Activated T-helper 1 cell treated with anti-CD3 and anti-CD28 coated beads, Interleukin-12 subunit alpha, Interleukin-12 subunit beta, Interleukin-2, Interleukin-4 antibody, amounts not matched to agents 30 ng/mL and 10 ng/mL and 1 ng/mL, durations not matched to agents 14 hours and 24 hours and 36 hours (primary cell): ENCODE measurements at places on chromosomes 3 and 15.

DNA sequence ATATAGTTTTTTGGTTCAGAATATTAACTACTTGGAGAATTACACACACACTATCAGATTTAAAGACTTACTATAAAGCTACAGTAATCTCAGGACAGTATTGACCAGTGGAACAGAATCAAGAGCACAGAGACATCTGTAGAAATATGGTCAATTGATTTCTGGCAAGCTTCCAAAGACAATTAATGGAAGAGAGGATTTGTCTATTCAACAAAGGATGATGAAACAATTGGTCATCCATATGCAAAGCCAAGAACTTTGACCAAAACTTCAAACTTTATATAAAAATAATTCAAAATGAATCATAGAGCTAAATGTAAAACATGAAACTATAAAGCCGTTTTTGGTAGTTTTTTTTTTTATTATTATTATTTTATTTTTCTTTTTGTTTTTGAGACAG, 29.8 kb upstream of the MB21D2 start:
- H3K27ac ChIP-seq: no peak overlapping the region
- H3K4me3 ChIP-seq: no peak overlapping the region
- peaks cover 8% of the 10 kb centered on the region for H3K27me3 ChIP-seq
- H3K4me1 ChIP-seq: no peaks in the 10 kb centered on the region

DNA sequence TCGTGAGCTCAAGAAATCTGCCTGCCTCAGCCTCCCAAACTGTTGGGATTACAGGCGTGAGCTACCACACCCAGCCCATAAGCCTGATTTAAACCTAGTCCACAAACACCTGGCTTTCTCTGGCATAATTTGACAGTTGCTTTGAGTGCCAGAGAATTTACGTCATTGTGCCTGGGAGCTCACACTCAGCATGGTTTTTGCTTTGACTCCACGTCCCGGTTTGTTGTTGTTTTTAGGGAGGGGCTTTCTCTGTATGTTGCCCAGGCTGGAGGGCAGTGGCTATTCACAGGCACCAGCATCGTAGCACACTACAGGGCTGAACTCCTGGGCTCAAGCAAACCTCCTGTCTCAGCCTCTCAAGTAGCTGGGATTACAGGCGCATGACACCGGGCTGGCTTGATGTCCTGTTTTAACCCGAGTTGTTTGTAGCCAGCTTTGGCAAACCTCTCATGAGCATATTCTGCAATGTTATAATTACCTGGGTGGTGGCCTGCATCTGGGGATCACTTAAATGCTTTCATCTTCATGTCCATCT, 32.7 kb downstream of the CEMIP start:
- H3K27ac ChIP-seq: no peak overlapping the region
- no peaks in the 10 kb centered on the region for H3K27me3 ChIP-seq
- H3K36me3 ChIP-seq: no peaks in the 10 kb centered on the region
- no peaks in the 10 kb centered on the region for H3K4me1 ChIP-seq
- no peak for DNase-seq
- H3K4me3 ChIP-seq: no peak overlapping the region

DNA sequence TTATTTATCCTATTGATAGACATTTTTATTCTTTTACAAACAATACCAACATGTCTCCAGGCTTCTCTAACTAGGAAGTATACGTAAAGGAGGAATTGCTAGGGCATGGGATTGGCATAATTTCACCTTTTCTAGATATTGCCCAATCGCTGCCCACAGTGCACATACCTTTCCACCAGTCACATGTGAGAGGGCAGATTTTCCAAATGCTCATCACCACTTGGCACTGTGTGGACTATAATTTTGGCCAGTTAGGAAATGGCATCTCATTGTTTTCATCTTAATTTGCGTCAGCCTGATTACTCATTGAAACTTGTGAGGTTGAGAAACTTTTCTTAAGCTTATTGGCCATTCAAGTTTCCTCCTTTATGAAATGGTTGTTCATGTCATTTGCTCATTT, 57.4 kb upstream of the POLR2M start:
- no peak overlapping the region for H3K4me3 ChIP-seq
- H3K27ac ChIP-seq: no peak overlapping the region
- DNase-seq: no peak
- no peaks in the 10 kb centered on the region for H3K36me3 ChIP-seq

GRCh38 chr15:49908236-49908932, 210.6 kb downstream of the ATP8B4 start:
- no peak overlapping the region for H3K4me3 ChIP-seq
- no peaks in the 10 kb centered on the region for H3K27me3 ChIP-seq
- DNase-seq: no peak
- H3K4me1 ChIP-seq: peaks cover 11% of the 10 kb centered on the region

DNA sequence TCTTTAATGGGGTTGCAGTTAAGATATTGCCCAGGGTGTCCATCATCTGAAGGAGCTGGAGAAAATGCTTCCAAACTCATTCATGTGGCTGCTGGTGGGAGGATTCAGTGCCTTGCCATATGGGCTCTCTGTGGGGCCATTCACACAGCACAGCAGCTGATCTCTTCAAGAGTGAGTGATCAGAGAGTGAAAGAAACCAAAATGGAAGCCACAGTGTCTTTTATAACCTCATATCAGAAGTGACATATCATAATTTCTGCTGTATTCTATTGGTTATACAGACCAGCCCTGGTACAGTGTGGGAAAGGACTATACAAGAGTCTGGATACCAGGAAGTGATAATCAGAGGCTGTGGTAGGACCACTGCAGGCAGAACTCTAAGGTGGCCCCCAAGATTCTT, 33.6 kb downstream of the HHLA2 start:
- DNase-seq: no peak
- H3K36me3 ChIP-seq: peaks cover 17% of the 10 kb centered on the region
- no peak overlapping the region for H3K27ac ChIP-seq
- H3K4me3 ChIP-seq: no peak overlapping the region
